H9 (cell line): ENCODE measurements at places on chromosomes 12 and 14.

DNA sequence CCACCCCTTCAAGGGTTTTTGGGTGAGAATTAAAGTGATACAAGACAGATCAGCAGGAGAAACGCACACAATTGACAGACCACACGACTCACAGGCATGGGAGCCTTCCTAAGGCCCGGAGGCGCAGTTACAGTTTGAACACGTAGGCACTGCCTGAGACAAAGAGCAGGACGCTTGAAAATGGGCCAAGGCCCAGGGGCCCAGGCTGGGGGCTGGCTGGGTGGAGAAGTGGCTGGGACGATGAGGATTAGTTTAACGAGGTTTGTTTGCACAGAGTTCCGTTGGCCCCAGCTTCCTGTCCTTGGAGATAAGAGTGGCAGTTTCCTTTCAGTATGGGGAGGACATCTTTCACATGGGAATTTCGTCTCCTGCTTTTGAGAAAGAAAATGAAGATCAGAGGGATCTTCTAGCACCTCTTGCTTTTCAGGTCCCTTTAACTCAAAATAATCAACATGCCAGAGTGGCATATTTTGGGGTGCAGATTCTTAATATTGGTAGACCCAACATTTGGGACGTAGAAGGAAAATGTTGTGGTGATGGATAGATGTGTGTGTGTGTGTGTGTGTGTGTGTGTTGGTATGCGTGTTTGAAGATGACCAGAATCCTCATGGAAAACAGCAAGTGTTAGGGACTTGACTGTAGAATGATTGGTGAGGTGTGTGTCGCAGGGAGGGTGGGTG, 44.6 kb downstream of the DLK1 start:
- no peak overlapping the region for H3K4me3 ChIP-seq
- no peaks in the 10 kb centered on the region for H3K4me1 ChIP-seq
- no peak for DNase-seq
- peaks cover 16% of the 10 kb centered on the region for H3K36me3 ChIP-seq

DNA sequence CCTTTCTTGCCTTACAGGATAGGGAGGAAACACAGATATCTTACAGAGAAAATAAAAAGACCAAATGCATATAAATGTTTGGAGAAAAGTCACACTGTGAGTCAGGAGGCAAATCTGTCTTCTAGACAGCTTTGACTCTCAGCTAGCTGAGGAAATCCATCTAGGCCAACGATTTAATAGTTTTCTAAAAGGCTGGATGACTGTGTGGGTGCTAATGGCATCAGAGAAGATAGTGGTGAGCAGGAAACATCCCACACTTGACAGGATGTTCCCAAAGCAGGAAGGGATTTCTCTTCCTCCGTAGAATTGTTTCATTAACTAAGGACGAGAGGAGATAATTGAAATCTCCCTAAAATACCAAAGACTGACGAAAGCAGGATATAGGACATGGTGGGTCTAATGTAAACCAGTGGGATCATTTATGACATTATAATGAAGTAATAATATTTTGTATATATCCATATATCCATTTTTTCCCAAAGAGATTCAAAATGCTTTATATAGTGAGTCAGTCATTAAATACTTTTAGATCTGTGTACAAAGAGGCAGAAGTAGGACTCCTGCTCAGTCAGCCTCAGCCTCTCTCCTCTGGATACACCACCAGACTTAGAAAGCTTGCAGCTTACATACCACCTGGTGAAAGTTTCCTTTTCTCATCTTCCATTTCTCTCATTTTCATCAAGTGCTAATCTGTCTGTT, 44.3 kb upstream of the PSMA6 start:
- no peak for DNase-seq
- no peaks in the 10 kb centered on the region for H3K36me3 ChIP-seq
- H3K4me3 ChIP-seq: no peak overlapping the region
- H3K4me1 ChIP-seq: no peaks in the 10 kb centered on the region

GRCh38 chr12:28563286-28563685, 373.0 kb downstream of the CCDC91 start:
- H3K4me1 ChIP-seq: no peaks in the 10 kb centered on the region
- H3K27ac ChIP-seq: no peak overlapping the region
- no peaks in the 10 kb centered on the region for H3K36me3 ChIP-seq
- no peak for DNase-seq
- no peak overlapping the region for H3K4me3 ChIP-seq

DNA sequence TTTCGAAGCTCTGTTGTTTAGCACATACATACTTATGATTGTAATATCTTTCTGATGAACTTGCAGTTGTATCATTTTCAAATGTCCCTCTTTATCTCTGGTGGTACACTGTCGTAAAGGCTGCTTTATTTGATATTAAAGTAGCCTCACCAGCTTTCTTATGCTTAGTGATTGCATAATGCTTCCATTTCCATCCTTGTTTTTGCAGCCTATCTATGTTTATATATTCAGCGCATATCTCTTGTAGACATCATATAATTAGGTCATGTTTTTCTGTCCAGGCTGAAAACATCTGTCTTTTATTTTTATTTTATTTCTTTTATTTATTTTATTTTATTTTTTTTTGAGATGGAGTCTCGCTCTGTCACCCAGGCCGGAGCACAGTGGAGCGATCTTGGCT, 34.6 kb downstream of the ACAD10 start:
- H3K4me1 ChIP-seq: no peaks in the 10 kb centered on the region
- no peak for DNase-seq
- H3K4me3 ChIP-seq: no peak overlapping the region
- no peak overlapping the region for H3K27ac ChIP-seq

GRCh38 chr12:51012570-51013236, 13.5 kb downstream of the SLC11A2 start:
- peaks cover 12% of the 10 kb centered on the region for H3K36me3 ChIP-seq
- no peak overlapping the region for H3K27ac ChIP-seq
- no peak overlapping the region for H3K4me3 ChIP-seq
- no peaks in the 10 kb centered on the region for H3K27me3 ChIP-seq
- no peaks in the 10 kb centered on the region for H3K4me1 ChIP-seq

DNA sequence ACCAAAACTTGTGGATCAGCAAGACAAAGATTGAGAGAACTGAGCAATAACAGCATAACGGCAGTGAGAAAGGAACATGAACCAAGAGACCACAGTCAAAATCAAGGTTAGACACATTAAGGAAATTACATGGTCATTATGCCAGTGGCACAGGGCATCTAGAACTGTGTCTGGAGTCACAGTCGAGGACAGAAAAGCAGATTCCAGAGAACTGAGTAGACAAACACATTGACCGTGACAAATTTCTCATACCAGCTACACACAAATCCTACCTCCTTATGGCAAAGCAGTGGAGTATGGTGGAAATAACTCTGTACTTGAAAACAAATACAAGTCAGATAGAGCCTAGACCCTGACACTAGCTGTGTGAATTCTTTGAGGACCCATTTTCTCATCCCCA, 367.3 kb downstream of the DUSP6 start:
- no peak overlapping the region for H3K27ac ChIP-seq
- no peaks in the 10 kb centered on the region for H3K4me1 ChIP-seq
- H3K4me3 ChIP-seq: no peak overlapping the region
- H3K36me3 ChIP-seq: no peaks in the 10 kb centered on the region
- no peaks in the 10 kb centered on the region for H3K27me3 ChIP-seq

DNA sequence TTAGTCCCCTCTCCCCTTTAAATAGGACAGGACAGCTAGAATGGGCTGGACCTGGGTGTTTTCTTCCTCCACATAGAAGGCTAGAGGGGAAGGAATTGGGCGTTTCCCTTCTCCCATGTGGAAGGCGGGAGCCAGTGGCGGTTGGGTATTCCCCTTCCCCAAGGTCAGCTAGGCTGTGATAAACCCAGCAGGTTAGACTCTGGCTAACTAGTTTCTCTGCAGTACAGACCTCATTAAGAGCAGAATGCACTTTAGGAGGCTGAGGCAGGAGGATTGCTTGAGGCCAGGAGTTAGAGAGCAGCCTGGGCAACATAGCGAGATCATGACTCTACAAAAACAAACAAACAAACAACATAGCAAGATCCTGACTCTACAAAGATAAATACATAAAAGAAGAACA, 92.6 kb downstream of the BEGAIN start:
- DNase-seq: no peak
- H3K27me3 ChIP-seq: no peaks in the 10 kb centered on the region

DNA sequence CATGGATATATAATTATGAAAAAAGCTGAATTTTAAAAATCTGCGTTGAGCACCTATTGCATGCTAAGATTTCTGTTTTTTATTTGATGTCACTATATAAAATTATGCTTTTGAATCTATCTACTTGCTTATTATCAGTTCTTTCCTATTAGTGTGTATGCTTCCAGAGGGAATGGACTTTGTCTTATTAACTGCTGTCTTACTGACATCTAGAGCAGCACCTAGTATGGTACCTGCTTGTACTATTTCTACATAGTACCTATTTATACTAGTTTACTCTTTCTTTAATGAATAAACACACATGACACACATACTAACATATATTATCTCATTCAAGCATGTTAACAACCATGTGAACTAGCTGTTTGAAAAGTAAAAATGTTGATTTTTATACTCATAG, 38.6 kb upstream of the PIK3C2G start:
- DNase-seq: no peak
- no peaks in the 10 kb centered on the region for H3K4me1 ChIP-seq
- H3K36me3 ChIP-seq: no peaks in the 10 kb centered on the region
- no peaks in the 10 kb centered on the region for H3K27me3 ChIP-seq
- no peak overlapping the region for H3K27ac ChIP-seq

DNA sequence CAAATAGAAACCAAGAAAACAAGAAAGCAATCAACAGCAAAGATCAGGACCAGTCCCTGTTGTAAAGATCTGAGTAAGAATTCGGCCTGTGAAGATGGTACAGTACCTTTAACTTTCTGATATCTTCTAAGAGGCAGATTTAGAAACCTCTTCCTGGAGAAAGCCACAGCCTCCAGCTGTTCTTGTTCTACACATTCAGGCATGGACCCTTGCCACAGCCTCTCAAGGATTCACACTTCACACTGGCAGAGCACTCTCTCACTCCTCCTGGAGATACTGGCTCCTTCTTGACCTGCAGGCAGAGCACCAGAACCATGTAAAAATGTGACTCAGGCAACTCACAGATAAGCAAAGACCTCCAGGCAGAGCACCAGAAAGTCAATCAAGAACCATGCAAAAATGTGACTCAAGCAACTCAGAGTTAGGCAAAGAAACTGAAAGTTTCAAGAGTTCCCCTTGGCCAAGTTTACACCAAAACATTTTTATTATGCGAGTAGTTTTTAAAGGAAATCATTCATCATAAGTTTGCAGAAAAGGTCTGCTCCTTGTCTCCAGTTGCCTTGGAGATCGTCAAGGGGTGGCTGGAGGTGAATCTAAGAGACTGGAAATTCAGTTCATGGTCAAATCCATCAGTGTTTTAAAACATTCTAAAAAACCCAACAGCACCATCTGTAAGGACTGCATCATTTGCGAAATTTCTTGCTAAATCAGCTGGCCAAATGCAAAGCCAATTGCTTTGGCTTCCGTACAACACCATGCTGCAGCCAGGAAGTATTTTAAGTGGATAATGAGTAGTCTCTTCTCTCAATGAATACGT, 119.3 kb upstream of the MDM1 start:
- 0 out of 2 replicates have a peak, but pooled peaks cover 4% of the 10 kb centered on the region for H3K36me3 ChIP-seq
- no peak overlapping the region for H3K27ac ChIP-seq
- no peak for DNase-seq
- H3K27me3 ChIP-seq: no peaks in the 10 kb centered on the region

DNA sequence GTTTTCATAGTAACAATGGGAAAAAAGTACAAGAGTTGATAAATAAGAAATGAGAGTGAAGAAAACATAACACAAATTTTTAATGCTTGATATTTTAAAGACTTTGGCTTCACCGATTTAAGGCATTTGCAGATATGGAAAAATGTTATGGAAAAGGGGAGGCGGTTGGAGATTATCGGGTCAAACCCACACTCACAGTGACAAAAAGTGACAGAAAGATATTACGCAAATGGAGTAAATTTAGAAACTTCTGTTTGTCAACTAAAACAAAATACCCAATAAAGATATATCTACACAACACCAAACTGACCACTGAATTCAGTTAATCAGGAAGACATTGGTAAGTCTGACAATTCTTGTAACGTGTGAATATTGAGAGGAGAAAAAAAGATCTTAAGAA, 2.5 kb downstream of the PPP1R12A start:
- no peaks in the 10 kb centered on the region; the same call in 1 of the 2 replicates for H3K4me1 ChIP-seq
- H3K36me3 ChIP-seq: no peaks in the 10 kb centered on the region
- no peak for DNase-seq
- no peak overlapping the region for H3K27ac ChIP-seq

DNA sequence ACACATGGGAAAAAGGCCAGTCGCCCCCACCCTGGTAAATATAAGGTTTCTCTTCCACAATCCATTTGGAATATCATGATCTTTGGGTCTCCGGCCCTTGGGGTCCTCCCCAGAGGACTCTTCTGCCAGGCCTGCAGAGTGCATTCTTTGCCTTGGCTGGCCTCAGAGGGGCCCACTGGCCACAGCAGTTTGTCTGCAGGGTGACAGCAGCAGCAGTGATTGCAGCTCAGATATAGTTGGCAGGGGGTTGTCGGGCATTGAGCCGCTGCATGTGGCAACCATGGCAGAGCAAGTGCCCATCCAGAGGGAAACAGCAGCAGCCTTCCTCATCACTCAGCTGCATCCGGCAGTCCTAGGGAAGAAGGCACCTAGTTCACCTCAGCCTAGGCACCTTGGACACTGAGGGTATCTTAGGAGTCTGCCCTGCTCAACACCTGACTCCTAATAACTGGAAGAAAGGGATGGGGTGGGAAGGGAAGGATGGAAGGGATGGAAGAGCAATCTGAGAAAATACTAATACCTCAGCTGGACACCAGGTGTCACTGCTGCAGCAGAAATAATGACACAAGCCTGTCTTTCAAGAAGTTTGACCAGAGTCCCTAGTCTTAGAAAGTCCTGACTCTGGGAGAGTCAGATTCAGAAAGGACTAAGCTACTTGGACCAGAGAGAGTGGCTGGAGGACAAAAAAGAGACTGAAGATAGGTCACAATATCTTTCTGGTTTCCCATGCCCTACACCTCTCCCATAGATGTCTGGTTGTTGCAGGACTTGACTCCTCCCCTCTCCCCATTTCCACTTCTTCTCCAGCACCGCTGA, 8.9 kb downstream of the AJUBA start:
- no peaks in the 10 kb centered on the region for H3K27me3 ChIP-seq
- H3K36me3 ChIP-seq: peaks cover 36% of the 10 kb centered on the region
- H3K27ac ChIP-seq: no peak overlapping the region

DNA sequence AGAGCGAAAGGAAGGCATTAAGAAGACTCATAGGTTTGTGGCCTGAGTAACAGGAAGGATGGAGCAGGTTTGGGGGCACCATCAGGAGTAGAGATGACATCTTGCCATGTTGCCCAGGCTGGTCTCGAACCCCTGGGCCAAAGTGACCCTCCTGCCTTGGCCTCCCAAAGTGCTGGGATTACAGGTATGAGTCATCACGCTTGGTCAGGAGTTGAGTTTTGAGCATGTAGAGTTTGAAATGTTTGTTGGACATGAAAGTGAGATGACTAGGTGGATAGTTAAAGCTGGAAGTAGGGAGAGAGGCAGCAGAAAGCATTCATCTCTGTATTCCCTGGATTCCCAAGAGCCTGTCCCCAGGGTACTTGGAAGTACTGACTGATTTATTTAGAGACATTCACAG, 112.6 kb downstream of the ERC1 start:
- H3K27me3 ChIP-seq: no peaks in the 10 kb centered on the region
- DNase-seq: no peak
- H3K27ac ChIP-seq: no peak overlapping the region
- no peaks in the 10 kb centered on the region for H3K4me1 ChIP-seq
- no peak overlapping the region for H3K4me3 ChIP-seq

- no peak overlapping the region for H3K27ac ChIP-seq
- H3K27me3 ChIP-seq: no peaks in the 10 kb centered on the region; the same call in 1 of the 2 replicates
- no peaks in the 10 kb centered on the region for H3K4me1 ChIP-seq
- H3K4me3 ChIP-seq: no peak overlapping the region
Measured at GRCh38 chr14:81565441-81566290, 32.0 kb upstream of the SEL1L start.
